NCI-H1092 treated with DMSO at 0.1 percent for 48 hours (cell line): ENCODE measurements at places on chromosomes 6 and 20.

DNA sequence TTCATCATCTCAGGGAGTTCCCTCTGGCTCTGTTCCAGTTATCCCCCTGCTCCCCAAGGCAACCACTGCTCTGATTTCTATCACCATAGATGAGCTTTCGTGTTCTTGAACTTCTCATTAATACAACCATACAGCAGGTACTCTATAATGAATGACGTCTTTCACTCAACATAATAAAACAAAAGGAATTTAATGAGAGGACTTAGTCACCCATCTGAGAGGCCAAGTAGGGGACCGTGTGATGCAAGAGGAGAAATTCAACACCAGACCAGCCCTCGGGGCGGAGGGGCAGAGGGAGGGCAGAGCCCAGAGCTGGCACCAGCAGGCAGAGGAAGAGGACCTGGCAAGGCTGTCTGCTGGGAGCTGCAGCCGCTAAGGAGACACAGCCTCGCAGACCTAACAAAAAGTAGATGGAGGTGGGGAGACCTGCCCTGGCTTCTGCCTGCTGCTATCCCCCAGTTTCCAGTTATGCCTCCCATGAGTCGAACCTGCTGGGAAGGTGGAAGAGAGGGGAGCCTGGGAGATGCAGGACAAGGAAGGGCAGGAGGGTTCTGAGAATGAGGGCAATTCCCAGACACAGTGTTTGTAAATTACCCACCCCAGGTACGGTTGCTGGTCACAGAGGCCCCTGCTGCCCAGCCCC lies 13.8 kb downstream of the CCN5 start:
- peak; percentile 81 for DNase-seq

GRCh38 chr6:134288538-134289203 lies 29.2 kb downstream of the SGK1 start:
- DNase-seq = no peak

DNA sequence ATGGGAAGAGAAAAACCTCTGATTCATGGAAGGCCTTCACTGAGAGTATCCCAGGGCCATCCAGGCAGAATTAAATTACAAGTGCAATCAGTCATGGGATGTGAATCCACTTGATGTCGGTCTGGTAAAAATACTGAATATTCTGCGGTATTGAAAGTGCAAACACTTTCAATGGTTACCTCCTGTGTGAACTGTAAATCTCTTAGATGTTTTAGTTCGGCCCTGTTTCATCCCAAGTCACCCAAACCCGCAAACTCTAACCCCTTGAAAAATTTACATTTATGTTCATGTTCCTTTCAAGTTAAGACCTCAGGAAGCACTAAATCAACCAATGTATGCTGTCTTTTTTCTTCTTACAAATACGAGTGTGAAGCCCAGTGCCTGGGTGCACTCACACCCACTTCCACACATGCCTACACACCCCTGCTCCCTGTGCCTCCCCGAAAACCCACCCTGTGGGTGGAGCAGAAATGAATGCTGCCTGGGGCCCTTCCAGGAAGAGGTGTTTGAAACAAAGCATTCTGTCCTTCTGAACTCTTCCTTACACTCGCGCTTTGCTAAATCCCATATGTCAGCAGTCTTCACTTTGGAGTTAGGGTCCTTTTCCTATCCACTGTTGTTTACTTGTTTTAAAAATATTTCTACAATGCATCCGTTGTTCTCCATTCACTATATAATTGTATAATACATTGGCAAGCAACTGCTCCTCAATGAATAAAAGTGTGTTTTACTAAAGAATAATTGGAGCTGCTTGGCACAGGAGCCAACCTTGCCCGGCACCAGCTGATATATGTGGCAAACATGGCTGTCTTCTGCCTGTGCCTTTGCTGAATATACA lies 62.7 kb downstream of the FYN start:
- DNase-seq = no peak

DNA sequence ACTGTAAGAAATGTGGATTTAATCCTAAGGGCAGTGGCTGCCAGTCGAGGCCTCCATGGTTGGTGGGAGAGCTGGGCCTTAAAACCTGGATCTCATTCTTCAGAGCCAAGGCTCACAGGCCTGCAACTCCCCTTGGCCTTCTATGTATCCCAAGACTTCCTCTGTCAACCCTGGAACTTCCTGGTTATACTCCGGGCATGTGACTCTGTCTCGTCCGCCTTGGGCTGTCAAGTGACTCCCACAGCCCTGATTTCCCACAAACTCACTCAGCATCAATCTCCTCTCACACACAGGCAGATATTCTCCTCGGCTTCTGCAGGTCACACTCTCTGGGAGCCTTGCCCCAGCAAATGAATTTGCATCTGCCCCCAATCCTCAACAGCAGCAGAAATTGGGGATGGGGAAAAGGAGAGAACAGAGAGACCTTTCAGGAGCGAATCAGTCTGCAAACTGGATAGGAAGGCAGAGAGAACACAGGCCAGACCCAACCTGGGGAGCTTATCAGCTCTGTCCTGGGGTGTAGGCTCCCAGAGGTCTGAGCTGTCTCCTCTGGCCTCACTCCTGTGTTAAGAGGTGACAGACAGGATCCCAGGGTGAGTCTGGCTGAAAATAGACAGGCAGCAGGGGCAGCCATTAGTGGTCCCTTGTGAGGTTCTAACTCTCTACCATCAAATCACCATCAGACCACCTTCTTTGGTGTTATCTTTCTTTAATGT lies 30.4 kb upstream of the PREX1 start:
- DNase-seq = no peak

DNA sequence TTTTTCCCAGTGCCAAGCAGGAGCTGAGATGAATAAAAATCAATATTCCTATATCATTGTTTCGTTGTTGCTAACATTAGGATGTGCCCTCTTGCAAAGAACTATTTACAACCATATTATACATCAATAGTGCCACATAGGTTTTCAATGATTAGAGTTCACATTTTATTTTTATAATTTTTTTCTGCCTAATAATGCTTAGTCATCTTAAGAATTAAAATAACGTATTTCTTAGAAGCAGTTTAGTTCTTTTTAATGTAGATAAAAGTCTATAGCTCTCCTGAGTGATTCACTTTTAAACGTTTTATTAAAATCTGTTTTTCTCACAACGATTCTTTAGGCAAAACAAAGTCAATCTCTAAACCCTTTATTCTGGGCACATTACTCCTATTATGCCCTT lies 71.6 kb downstream of the CHD6 start:
- no peak for DNase-seq

DNA sequence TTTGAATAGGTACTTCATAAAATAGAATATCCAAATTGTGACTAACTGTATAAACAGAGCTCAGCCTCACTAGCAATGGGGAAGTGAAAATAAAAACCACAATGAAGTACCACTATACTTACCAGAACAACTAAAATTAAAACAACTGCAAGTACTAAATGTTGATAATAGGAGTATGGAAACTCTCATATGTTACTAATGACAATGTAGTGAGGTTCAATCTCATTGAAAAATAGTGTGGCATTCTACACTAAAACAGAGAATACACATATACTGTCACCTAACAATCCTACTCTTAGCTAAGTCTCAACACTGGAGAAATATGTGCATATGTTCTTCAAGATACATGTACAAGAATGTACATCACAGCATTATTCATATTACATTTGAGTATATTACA lies 132.0 kb upstream of the CARMIL1 start:
- no peak for DNase-seq

GRCh38 chr6:62039605-62040004 lies 246.4 kb downstream of the KHDRBS2 start:
- DNase-seq = no peak

DNA sequence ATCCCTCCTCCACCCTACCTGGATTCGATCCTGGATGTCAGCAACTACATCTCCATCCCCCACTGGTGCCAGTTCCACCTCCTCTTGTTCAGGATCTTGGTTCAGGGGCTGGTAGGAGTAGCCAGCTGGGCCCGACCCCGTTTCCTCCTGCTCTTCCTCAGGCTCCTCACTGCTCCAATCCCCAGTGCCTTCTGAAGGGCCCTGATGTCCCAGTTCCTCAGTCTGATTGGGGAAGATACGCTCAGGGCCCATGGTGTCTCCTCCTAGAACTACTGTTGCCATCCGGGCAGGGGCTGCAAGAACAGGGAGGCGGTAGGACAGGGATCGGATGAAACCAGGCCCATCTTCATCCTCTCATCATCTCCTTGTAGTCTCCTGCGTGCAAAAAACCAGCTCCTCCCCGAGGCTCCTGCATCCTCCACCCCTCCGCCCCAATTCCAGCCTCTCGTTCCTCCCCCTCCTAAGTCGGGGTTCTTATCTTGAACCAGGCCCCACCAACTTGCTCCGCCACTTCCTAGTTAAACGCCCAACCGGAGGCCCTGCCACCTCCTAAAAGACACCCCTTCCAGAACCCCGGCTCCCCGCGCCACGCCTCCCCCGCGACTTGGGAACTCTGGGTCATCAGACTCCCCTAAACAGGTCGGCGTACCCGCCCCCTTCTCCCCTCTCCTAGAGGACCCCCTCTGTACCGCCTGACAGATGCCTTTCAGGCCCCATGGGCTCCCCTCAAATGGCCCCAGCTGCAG lies 476 bp downstream of the MEA1 start:
- peak; percentile 72 for DNase-seq

- DNase-seq = no peak
Observed at GRCh38 chr20:57130160-57130772, 136.2 kb downstream of the BMP7 start.

DNA sequence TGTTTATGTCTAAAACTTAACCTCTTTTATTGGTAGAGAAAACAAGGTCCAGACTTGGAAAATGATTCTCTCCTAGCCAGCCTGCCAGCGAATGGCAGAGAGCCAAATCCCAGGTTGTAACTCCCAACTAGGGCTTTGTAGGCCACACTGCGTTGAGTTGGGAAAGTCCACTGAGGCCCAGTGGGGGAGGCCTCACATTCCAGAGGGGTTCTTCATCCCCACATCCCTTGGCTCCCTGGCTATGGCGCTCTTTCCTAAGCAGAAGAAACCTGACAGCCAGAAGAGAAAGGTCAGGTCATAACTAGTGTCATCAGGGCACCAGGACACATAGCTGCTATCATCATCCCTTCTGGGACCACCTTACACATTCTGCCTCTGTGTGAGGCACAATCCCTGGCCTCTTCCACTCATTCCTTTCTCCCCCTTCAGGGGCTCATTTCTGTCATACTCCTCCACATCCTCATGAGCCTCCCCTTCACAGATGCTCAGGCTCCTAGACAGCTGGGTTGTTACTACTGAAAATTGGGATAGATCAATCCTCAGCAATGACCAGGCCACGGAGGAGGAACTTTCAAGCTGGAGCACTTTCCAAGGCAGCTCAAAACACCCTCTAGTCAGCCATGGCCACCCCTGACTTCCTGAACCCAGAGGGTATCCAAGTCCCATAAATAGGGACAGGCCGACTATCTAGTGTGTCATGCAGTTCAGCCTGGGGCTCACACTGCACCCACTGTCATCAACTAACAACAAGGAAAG lies 48.6 kb downstream of the TCP11 start:
- no peak for DNase-seq

DNA sequence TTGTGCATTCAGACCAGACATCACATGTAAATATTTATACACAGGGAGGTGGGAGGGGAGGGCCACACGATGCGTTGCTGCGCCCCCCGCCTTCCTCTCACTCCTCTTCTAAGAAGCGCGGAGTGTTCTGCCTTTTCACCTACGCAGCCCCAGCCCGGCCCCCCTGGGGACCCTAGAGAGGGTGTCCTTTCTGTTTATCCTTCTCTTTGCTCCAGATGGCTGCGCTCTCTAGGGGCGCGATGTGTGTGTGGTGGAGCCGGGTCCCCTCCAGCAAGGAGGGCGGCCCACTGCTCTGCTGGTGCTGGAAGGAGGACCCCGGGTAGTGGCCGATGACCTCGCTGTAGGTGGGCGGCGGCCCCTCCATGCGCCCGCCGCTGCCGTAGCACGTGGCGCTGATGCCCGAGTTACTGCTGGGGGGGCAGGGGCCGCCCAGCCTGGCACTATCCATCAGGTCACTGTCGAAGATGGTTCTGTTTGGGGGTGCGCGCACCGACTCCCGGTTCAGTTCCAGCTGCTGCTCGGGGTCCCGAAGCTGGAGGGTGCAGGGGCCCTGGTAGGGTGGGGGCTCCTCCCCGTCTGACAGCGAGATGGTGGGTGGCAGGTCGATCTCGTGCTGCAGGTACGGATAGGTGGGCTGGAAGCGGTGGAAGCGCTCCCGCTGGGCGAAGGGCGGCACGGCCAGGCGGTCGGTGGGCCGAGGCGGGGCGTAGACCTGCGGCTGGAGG lies 31.8 kb upstream of the ZBP1 start:
- DNase-seq = no peak

GRCh38 chr20:4051413-4052138 lies 36.2 kb upstream of the RNF24 start:
- no peak for DNase-seq

DNA sequence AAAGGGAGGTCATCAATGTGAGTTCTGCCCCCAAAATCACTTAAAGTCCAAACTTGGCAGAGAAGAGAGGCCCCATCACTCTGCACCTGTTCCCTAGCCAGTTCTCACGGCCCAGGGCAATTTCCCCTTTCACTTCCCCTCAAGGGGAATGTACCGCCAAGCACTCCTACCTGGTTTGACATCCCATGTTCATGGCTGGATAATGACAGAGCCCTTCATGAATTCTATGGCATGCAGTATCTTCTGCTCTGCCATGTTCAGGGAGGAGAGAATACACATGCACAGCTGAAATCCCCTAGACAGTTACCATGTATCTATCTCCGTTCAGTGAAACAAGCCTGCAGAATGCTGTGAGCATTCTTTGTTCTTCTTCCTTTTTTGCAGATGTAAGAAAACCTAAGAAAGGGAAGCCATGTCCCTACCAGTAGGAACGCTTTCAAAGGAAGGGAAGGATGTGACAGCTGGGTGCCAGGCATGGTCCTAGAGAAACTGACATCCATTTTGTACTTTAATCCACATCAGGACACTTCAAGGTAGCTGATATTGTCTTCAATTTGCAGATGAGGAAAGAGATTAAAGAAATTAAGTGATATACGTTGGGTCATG lies 79.8 kb upstream of the ARID1B start:
- no peak for DNase-seq

GRCh38 chr6:44680202-44680720 lies 292.8 kb downstream of the CDC5L start:
- DNase-seq = no peak

DNA sequence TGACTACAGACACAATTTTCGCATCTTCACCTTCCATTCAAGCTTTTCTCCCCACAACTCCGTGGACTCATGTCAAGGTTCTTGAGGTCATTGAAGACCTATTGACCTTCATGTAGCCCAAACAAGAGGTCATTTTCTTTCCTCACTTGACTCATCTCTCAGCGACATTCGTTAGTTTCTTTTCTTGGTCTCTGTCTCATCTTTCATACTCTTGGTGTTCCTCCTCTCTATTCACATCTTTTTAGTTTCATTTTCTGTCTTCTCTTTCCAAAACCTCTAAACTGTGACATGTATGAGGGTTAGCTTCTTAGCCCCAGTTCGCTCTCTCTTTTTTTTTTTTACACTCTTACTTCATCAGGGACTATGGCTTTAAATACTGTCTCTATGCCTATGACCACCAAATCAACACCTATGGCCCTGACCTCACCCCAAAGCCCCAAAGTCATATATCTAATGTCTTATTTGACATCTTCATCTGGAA lies 128.6 kb upstream of the BACH2 start:
- DNase-seq = no peak

DNA sequence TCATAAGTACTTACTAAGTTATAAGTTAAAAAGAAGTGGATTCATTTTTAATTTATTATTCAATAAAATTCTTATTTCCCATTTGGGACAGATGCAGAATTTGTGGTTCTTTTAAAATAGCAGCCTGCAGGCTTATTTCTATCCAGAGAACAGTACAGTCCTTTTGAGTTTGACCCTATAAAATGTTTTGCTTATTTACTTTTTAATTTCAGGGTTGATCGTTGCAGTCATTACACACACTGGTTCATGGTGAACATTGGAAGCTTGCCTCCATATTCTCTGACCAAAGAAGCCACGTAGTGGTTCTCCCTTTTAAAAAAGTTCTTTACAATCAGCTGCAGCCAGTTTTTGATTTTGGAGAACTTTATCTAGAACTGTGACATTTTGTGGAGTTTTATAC lies 122.9 kb upstream of the PDE7B start:
- no peak for DNase-seq
